ENCODE measurements at places on chromosomes 16 and 17.

DNA sequence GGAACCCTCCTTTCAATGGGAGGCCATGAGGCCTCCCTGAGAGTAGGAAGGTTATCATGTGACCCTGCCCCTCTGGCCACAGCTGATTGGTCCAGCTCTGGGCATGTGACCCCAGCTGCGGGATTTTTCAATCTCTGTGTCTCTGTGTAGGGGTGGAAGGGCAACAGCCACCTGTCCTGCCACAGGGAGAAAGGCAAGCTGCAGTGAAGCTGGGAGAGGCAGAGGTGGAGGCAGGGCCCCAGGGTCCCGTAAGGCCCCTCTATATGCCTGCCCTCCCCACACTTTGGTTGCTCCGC is 10.9 kb downstream of the DNAAF8 start:
- DNase-seq = no peak

DNA sequence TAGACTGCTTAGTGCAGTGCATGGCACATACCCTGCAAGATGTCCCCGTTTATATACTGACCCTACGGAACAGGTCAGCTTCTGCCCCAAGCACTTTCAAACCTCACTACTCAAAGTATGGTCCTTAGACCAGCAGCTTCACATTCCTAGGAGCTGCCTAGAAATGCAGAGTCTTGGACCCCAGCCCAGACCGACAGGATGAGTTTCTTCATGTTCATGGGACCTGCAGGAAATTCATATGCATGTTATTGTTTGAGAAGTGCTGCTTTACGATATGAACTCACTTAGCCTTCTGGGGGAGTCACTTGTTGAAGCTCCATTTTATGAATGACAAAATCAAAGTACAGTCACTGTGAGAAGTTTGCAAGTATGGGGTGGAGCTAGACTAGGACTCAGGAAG is 82.6 kb downstream of the DYNLRB2 start:
- no peak for DNase-seq

DNA sequence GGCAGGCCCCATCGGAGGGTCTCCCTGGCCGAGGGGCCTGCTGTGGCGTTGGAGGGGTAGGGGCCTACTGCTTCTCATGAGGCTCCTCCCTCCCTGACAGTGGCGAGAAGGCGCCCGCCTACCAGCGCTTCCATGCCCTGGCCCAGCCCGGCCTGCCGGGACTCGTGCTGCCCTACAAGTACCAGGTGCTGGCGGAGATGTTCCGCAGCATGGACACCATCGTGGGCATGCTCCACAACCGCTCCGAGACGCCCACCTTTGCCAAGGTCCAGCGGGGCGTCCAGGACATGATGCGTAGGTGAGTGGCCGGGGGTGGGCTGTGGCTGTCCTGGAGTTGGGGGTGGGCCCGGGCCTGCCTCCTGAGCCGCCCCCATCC is 1.7 kb downstream of the CDT1 start:
- DNase-seq = no peak

DNA sequence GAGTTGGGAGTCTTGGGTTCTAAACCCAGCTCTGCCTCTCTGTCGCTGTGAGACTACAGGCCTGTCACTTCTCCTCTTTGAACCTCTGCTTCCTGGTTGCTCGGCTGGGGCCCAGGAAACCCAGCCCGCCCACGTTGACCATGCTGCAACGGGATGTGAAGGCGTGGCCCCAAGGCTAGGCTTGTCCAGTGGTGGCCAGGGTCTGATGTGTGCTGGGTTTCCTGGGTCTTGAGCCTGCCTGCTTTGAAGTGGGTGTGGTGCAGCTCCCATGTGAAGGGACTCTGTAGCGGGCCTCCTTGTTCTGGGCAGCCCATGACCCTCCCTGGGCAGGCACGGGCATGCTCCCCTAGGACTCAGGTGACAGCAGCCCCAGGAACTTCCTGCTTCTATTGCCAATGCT is 82.3 kb downstream of the SDR42E1 start:
- no peak for DNase-seq

DNA sequence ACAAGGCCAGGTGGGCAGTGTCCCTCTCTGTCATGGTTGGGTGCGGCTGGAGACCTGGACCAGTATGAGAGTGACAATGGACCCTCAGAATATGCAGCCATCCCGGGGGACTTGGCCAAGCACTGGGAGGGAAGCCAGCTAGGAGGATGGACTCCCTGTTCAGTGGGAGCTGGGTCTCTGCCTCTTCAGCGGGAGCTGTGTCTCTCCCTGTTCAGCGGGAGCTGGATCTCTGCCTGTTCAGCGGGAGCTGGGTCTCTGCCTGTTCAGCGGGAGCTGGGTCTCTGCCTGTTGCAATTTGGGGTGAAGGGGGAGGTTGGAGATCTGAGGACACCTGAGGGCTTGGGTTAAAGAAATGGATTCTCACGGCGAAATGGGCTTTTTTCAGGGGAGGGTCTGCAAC is 3.8 kb upstream of the PRSS33 start:
- DNase-seq = no peak

DNA sequence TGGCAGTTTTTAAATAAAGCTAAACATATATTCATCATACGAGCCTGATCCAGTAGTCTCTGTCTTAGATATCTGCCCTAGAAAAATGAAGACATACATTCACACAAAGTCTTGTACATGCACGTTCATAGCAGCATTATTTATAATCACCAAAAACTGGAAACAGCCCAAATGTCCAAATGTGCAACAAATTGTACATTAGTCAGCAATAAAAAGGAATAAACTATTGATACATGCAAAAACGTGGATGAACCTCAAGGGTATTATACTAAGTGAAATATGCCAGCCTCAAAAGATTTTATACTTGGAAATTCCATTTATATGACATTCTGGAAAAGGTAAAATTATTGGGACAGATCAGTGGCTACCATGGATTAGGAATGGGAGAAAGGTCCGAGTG is 22.8 kb downstream of the AATF start:
- DNase-seq = no peak

GRCh38 chr16:77330332-77331042 is 104.3 kb downstream of the ADAMTS18 start:
- no peak for DNase-seq

GRCh38 chr17:31511195-31511578 is 119.7 kb downstream of the RAB11FIP4 start:
- DNase-seq = no peak

DNA sequence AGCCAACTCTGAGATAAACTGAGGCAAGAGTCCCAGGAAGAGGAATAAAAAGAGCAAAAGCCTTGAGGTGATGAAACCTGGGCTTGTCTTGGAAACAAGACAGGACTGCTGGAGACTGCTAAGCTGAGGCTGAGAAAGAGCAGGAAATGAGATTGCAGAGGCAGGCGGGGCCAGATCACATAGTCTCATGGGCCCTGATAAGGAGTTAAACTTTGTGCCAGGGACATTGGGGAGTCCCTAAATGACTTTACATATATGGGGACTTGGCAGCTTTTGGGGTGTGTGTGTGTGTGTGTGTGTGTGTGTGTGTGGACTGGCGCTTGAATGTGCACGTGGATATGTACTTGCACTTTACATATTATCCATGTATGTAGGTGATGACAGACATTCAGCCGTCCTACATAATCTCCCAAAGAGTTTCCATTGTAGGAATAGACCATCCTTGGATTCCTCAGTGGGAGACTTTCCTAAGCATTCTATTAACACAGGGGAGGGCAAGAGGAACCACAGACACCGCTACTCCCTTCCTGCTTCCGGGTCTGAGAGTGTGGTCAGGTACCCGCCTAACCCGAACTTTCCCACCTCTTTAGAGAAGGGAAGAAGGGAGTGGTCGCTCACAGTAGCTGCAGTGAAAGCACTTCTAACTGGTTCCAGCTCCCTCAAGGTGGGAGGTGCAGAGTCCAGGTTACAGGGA is 123.1 kb downstream of the LYRM1 start:
- DNase-seq = no peak

DNA sequence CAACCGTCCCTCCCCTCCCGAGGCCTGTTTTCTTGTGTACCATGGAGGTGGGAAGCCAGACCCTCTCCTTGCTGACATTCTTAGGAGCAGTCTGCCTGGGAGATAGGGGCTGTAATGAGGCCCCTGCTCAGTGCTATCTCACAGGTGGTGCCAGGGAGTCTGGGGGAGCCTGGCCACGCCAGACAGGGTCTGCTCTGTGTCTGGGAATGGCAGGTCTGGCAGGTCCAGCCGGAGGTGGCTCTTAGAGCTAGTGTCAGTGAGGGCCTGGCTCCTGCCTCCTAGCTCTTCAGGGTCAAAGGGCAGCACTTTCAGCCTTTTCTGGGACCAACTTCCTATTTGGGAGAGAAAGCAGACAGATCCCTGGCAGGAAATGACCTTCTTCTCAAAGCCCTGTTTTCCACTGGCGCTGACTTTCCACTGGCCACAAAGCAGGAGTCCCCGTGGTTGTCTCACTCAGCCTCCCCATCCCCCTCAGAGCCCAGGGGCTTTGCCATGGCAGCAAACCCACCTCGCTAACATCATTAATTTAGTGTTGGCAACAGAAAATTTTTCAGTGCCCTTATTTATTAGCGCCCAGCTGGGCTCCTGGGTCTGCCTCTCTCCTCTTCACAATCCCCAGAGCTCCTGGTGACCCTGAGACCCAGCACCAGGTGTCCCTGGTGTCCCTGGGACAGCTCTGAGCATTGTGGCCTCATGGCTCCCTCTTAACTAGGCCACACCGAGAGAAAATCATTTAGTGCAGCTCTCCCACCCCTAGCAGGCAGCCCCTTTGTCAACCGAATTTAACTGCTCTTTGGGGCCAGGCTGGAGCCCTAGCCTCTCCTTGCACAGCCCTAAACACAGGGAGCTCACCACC is 24.0 kb upstream of the DOK4 start:
- no peak for DNase-seq

GRCh38 chr17:65544672-65545071 is 16.8 kb downstream of the AXIN2 start:
- no peak for DNase-seq

GRCh38 chr17:7556627-7557026 is 1.9 kb upstream of the TNFSF13 start:
- DNase-seq = no peak

GRCh38 chr16:14405611-14406537 is 224.2 kb downstream of the PARN start:
- peak; percentile 35 for DNase-seq

GRCh38 chr17:49216953-49217650 is 6.6 kb downstream of the ABI3 start:
- no peak for DNase-seq

- no peak for DNase-seq
These were observed 15.6 kb downstream of the DCAKD start for GRCh38 chr17:45035848-45036247.

DNA sequence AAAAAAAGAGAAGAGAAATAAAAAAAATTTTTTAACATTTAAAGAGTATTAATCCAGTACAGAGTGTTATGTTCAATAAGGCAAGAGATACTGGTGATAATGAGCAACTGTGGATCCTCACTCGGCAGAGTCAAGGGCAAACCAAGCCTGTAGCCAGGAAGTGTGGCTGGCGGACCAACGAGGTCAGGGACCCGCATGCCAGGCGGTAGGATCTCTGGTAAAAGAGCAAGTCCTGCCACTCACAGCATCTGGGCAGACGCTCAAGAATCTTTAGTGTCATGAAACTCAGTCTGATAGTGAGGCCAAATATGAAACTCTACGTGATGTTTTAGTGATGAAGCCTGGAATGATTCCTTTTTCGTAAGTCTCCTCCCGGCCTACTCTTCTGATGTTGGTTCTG is 8.3 kb upstream of the GEMIN4 start:
- no peak for DNase-seq

- peak; percentile 36 for DNase-seq
These were observed 169.3 kb downstream of the RAB11FIP4 start for GRCh38 chr17:31560616-31561235.

GRCh38 chr16:24075931-24076716 is 180.0 kb upstream of the CACNG3 start:
- DNase-seq = no peak

GRCh38 chr16:63617047-63617989 is 1504.5 kb downstream of the CDH11 start:
- peak; percentile 35 for DNase-seq

GRCh38 chr16:86752582-86753175 is 174.3 kb downstream of the FOXL1 start:
- no peak for DNase-seq

DNA sequence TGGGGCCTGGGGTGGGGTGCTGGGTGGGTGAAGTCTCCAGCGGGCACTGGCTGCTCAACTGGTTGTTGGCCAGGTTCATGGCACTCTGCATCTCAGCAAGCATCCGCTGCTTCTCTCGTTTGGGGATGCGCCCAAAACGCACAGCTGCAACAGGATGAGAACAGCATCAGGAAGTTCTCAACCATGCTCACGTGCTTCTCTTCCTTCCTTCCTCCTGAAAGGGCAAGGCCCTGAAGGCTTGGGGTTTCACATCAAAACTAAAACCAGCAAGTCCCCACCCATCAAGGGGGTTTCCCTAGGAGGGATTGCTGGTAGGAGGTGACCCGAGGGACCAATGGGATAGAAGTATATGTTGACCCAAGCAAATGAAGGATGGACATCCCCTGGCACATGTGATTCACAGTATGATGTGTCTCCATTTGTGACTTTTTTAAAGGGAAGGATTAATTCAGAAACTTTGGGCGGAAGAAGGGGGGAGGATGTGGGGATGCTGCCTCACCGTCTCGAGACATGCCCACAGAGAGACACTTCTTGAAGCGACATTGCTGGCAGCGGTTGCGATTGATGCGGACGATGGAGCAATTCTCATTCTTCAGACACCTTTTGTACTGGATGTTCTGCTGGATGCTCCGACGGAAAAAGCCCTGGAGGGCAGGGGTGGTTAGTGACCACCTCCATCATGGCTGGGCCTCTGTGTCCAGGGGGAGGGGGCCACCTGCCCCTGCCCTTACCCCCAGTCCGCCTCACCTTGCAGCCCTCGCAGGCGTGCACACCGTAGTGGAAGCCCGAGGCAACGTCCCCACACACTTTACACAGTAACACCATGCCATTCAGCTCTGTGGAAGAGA is 4.2 kb downstream of the NR1D1 start:
- no peak for DNase-seq

DNA sequence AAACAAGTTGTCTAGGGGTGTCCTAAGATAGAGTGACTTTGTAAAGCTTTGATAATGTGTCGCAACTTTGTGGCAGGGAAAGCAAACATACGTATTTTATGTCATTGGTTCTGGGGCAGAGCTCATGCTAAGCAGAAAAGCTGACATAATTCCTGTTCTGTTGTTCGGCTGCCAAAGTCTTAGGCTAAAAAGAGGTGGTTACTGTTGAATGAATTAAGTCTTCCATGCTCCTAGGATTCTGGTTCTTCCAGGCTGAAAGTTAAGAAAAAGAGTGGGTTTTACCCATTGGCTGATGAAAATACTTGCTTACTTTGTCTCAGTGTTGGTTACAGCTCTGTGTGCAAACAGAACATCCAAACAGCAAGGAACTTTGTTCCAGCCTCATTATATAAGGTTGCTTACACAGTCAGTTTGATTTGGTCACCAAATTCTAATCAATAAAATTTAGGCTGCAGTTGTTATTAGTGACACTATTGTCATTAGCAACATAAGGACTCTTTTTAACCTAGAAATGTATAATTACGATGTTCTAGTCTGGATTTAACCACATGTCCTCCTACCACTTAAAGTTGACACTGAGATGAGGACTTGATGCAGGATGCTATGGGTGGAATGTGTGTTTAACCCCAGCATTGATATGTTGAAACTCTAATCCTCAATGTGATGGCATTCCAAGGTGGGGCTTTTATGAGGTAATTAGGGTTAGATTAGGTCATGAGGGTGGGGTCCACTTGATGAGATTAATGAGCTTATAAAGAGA is 114.0 kb upstream of the GOT2 start:
- no peak for DNase-seq

Measured in adipocyte (in vitro differentiated cells).